T47D (cell line): ENCODE measurements at places on chromosomes 11 and 22.
A peak's percentile ranks its signal among the peaks of the same experiment; 100 is the strongest.

DNA sequence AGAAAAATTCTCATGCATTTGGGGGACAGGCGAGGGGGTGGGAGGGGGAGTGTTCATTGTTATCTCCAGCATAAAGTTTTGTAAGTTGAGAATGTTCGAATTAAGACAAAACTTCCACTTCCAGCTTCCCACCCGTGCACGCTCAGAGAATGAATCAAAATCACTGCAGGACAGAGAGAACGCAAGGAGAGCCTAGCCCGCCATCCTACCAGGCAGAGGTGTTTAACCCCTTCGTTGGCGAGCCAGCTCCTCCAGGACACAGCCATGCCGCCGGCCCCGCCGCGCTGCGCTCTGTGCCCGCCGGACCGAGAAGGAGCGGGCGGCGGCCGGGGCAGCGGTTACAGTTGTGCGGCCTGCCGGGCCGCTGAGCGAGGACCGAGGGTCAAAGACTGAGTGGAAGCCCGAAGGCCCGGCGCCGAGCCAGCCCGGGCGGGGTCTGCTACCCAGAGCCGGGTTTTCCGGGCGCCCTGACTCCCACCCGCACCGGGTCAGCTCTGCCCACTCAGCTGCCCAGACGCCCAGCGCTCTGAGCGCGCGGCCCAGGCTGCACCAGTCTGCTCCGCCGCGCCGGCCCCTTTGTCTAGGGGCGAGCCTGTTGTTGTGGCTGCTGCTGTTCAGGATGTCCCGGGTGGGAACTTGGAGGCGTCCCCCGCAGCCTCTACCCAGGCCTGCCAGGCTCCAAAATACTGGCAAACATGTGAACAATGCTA is at the start of gene NOX4:
Gene NOX4 (minus strand): TSS at position 395 of the 710 bp plus-strand sequence. CDS start 129 bp downstream, at position 266.
- no peak for DNase-seq

DNA sequence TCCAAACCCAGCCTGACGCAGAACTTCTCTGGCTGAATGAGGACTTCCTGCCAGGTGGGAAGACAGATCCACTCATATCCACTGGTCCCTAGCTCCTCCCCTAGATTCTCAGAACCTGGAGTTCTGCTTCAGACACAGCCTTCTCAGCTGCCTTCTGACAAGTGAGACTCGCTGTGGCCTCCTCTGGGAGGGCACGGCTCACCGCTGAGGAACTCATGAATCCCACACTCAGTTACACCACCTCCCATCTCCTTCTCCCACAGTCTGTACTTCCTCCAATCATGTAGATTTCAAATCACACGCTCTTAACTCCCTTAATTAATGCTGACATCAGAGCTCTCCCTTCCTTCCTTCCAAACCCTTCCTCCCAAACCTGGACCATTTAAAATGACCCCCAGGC is 86.4 kb upstream of the TMEM45B start:
- DNase-seq, result no peak

DNA sequence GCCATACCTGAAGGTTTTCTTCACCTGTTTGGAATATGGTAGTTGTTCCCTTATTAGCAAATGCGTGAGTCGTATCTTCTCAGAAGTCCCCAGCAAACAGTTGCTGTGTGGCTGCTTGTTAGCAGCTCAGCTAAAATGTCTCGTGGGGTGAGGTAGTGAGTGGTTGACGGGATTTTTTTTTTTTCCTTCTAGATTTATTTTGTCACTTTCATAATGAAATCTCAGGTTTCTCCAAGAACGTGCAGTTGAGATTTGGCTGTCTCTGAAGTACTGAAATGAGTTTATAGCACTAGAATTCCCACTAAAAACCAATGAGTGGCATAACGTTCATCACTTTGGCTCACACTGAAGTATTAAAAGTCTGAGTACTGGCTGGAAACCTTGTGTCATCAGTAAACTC is 16.8 kb downstream of the RCN1 start:
- DNase-seq, result no peak

- no peak for DNase-seq
Observed at GRCh38 chr22:39923696-39924095, 22.8 kb downstream of the GRAP2 start.

- DNase-seq, result no peak
Observed at GRCh38 chr11:75161506-75162095, 10.7 kb downstream of the SLCO2B1 start.

GRCh38 chr11:17811352-17811751 is 76.8 kb downstream of the KCNC1 start:
- DNase-seq, result peak; percentile 87

DNA sequence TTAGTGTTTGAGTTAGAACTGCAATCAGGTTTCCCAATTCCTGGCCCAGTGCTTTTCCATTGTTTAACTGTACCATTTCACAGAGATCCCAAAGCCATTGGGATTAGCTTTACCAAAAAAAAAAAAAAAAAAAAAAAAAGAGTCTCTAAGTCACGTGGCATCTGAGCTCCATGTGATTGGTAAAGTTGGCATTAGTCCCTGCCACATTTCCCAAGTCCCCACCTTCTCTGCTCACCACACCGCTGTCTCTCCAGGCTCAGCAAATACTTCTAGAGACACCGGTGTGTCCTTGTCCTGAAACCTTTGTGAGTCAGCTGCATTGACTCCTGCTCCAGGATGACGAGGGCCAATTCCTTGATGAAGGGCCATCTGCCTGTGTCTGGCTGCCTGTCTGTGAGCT is 305.3 kb downstream of the KIRREL3 start:
- DNase-seq, result no peak

- no peak for DNase-seq
Observed at GRCh38 chr22:24326266-24326665, 55.6 kb downstream of the SPECC1L start.

GRCh38 chr11:7872890-7873289 is 58.2 kb downstream of the OR10A6 start:
- DNase-seq, result no peak

DNA sequence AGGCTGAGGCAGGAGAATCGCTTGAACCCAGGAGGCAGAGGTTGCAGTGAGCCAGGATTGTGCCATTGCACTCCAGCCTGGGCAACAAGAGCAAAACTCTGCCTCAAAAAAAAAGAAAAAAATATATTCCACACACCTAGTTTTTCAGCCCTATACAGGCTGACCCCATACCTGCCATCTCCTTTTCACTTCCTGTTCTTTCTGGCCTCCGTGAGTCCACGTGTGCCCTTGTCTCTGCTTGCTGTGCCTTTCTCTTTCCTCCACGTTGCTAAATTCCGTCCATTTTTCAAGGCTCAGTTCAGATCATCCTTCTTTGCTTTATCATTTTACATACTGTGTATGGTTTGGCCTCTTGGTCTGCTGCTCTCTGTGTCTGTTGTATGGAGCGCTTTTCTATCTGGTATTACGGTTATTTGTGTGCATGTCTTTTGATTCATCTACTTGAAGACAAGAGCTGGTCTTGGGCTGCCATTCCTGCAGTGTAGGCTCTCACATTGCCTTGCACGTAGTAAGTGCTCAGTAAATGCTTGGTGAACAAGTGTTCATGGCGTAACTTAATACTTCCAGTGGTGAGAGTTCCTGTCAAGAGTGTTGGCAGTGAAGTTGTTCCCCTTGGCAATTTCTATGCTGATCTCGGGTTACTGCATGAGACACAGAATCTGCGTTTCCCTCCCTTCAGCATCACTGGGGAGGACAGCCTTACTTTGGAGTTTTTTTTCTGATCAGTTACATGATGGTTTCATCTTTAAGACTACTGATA is 57.5 kb downstream of the PTPRJ start:
- DNase-seq, result no peak

DNA sequence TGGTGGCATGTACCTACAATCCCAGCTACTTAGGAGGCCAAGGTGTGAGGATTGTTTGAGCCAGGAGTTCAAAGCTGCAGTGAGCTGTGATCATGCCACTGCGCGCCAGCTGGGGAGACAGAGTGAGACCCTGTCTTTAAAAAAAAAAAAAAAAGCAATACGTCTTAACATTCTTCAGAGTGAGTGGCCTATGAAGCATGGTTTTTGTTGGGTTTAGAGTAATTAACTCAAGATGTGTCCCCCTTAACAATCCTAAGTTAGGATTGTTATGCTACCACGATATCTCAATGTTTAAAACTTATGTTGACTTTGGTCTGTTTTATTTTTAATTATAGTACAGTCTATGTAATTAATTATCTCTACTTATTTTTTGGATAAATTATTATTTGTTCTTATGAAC is 156.1 kb downstream of the HIPK3 start:
- no peak for DNase-seq

GRCh38 chr11:79467761-79468160 is 26.9 kb upstream of the TENM4 start:
- DNase-seq, result no peak

- no peak for DNase-seq
Observed at GRCh38 chr11:80280737-80281136, 839.9 kb upstream of the TENM4 start.

DNA sequence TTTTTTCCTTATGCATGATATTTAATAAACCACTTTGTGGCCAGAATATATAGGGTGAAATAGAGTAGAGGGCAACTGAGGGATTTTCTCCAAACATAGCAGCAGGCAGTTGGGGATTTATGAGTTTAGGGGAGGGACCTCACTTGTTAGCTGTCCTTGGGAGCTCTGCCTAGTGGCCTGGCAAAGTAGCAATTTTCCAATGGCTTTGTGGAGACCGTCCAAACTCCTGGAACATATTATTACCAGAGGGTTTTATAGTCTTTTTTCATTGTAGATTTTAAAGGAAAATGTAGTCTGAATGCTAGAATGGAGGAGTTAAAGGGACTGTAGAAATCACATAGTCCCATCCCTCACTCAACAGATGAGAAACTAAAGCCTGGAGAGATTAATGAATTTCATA is 32.3 kb downstream of the AMOTL1 start:
- no peak for DNase-seq

- no peak for DNase-seq
Observed at GRCh38 chr11:57374966-57375365, 6.0 kb downstream of the PRG3 start.

DNA sequence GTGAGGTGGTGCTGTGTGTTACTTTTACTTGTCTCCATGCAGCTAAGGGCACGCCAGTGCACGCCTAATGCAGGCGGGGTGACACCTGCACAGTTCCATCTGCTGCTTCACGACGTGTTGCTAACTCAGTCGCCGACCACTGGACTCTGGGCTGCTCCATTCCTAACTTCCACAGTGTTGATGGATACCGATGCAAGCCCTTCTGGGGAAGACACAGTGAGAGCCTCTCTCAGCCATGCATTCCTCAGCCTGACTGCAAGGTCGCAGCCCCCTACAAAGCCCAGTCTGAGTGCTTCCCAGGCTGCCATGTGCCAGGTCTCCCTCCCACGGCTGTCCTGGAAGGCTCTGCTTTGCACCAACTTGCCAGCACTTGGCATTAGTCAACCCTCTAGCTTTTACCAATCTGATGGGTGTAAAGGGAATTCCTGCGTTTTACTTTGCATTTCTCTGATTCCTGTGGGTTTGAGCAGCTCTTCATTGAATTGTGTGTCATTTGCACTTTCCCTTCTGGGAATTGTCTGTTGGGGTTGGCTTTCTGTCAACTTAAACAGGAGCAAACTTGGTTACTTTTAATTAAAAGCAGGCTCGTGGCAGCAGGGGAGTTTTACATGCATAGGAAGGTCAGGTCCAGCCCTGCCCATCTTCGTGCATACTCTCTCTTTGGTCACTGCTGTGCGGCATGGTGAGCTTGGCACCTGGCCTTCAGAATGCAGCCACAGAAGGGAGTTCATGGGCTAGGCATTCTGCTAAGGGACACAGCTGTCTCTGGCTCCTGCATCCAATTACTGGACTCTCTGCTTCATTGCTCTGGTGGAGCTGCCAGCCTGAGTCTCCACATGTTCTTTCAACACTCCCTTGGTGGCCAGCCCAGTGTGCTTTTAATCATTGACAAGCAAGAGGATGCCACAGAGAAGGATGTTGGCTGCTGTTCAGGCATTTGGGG is 34.6 kb upstream of the SHANK2 start:
- DNase-seq, result peak; percentile 91

GRCh38 chr11:47121731-47122130 is 54.9 kb downstream of the ARFGAP2 start:
- DNase-seq, result no peak

DNA sequence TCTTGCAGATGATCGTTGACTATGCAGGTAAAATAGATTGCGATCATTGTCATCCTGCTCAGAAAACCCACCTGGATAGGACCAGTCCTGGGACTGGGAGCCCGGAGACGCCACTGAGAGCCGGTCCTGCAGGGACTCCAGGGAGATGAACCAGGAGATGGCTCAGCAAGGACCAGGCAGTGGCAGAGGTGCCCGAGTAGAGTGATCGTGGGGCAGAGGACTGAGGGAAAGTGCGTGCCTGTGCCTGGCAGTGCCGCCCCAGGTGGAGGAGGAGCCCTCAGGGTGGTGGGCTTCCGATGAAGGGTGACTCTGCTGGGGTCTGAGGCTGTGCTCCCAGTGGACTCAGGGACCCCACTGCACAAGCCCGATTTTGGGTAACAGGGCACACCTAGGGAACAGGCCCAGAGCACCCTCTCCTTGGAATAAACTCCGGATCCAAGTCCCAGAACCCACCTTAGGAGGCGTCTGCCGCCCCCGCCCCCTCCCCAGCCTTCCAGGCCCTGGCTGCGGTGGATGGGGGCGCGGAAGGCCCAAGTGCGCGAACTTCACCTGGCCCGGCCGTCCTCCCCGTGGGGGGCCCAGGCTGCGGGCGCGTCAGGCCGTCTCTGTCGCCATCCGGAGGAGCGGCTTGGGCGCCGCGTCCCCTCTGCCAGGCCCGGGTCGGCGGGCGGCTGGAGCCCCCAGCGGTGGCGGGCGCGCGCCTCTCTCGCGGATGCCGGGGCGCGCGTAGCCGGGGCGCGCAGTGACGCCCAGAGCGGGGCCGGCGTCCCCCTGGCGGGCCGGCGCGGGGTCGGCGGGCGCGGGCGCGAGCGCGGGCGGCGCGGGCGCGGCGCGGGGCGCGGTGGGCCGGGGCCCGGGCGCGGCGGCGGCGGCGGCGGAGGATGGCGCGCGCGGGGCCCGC is 1338.8 kb downstream of the BRD1 start:
- DNase-seq, result no peak

- DNase-seq, result no peak
Observed at GRCh38 chr22:17853073-17853472, 78.8 kb upstream of the BID start.

DNA sequence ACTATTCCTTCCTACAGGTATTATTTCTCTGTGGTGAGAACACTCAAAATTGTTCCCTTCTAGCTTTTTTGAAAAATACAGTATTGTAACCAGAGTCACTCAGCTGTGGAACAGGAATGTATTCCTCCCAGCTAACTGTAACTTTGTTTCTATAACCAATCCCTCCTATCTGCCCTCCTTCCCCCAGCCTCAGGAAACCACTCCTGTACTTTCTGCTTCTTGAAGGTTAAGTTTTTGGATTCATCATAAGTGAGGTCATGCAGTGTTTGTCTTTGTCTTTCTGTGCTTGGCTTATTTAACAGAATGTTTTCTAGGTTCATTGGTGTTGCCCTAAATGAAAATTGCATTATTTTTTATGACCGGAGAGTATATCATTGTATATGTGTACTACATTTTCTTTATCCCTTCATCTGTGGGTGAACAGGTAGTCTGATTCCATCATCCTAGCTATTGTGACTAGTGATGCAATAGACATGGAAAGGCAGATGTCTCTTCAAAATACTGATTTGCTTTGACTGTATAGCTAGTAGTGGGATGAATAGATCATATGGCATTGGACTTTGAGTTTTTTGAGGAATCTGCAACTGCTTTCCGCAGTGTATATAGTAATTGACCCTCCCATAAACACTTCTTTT is 112.9 kb upstream of the GRK3 start:
- DNase-seq, result no peak
